Hematopoietic multipotent progenitor cell (in vitro differentiated cells): ENCODE measurements at places on chromosomes 3 and 15.

DNA sequence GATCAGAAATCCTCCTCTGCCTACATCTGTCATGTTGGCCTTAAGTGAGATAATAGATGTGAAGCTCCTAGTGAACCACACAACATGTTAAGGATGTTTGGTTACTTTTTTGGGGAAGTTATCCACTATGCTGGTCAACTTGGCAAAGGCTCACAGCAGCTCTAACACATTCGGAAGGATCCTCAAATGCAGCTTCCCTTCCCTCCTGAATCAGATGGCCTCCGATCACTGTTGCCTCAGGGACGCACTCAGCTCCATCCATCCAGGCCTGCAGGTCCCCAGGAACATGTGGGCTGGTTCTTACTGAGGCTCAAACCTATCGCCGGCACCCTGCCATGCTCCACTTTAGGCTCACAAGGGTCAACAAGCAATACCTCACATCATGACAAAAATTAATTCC, 67.9 kb downstream of the CORO2B start:
- no peak for DNase-seq

DNA sequence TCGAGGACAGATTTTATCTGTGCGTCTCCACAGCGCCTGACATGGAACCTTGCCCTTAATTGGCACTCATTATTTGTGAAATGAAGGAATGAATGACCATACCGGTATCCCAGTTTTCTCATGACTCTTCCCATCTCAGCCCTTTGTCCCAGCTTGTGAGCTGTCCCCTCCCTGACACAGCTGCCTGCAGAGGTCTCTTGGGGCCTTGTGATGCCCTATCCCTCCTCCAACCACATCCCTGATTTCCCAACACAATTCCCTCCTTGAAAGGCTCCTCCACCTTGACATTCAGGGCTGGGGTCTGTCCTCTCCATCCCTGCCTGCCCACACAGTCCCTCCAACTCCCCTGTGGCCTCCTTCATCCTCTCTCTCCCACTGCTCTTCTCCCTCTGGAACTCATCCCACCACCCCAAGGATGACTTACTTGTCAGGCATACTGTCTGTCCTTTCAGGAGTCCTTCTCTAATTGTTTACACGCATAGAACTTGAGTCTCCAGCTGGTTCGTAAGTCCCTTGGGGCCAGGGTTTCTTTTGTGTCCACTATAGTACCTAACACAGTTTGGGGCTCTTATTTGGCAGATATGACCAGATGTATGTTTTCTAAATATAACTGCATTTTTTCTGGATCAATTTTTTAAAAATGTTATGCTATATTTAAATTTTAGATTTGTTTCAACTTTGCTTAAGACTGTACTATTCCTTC, 35.6 kb upstream of the FILIP1L start:
- DNase-seq = no peak

GRCh38 chr3:10272977-10273376, 19.8 kb downstream of the GHRL start:
- no peak for DNase-seq

- no peak for DNase-seq
Observed at GRCh38 chr15:85986741-85987140, 92.9 kb upstream of the AGBL1 start.

- DNase-seq = no peak
Observed at GRCh38 chr3:52153389-52154096, 680 bp downstream of the POC1A start.

GRCh38 chr3:181354140-181354539, 357.6 kb upstream of the SOX2 start:
- no peak for DNase-seq

DNA sequence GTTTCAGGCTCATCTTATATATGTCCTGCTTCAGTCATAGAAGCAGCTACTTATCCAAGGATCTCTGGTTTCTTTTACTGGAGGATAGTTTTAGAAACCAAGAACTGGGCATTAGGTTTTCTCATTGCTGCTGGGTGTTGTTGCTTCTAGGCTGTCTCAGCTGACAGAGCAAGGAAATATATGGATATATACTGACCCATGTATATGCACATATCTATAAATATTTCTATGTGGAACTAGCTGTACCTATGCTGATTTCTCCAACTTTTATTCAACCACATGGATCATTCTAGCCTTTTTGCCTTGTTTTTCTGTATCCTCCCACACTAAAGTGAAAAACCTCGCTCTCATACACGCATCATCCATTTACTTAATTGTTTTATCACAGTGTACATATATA, 64.2 kb downstream of the TP63 start:
- no peak for DNase-seq

GRCh38 chr15:67114846-67115585, 49.6 kb downstream of the SMAD3 start:
- DNase-seq = no peak

DNA sequence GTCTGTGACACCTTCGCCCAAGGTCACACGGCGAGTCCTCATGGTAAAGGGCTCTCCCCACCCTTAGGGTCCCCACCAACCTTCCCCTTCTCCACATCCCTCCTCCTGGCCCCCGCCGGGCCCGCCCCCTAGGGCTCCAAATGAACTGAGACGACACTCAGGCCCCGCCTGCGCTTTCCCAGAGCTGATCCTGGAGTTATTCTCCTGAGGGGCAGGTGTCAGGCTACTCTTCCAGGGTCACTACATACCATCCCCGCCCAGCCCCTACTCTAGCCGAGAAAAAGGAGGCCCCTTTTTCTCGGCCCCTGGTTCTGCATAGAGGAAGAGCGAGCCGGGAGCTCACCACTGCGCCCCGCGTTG, 292 bp downstream of the USP4 start:
- DNase-seq = no peak

GRCh38 chr15:48096355-48096786, 24.4 kb upstream of the SLC24A5 start:
- no peak for DNase-seq

- no peak for DNase-seq
Observed at GRCh38 chr3:26353097-26353496, 269.5 kb upstream of the LRRC3B start.

DNA sequence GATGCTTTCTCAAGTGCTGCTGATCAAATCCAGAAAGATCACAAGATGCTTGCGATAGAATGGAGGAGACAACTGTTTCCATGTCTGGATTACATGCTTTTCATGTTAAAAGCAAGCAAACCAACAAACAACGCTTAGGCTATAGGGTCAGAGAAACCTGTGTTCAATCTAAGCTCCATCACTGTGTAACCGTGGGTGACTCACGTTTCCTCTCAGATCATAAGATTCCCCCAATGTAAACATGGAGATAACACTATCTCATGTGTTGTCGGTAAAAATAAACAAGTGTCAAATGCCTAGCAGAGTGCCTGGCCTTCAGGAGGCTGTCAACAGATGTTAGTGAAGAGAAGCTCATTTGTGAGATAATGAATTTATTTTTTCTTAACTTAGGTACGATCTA, 907.8 kb downstream of the NTRK3 start:
- no peak for DNase-seq

DNA sequence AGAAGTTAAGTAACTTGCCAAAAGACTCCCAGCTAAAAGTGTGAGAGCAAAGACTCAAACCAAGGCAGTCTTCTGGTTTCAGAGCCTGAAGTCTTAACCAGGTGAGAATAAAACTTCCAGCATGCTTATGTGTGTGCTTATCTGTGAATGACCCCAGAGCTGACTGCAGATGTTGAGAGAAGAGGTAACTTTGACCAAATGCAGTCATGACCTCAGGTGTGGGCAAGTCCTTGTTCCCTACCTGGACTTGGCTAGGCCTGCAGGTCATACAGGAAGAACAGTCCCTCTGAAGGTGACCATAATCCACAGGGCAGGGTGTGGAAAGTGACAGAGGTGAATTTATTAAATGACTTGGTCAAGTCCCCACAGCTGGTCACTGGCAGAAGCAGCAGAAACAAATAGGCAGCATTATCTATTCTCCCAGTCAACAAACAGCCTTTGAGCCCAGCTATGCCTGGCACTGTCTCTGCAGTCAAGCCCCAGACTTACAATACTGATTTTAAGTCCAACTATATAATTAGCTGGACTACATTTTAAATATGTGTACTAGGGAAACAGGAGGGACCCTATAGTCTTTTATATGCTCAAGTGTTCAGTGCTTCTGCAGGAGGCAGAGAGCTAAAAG, 3.0 kb upstream of the CPEB1 start:
- no peak for DNase-seq

GRCh38 chr15:66629817-66630576, 64.2 kb upstream of the LCTL start:
- DNase-seq = no peak

- no peak for DNase-seq
Observed at GRCh38 chr3:140636406-140637138, 41.3 kb upstream of the TRIM42 start.

DNA sequence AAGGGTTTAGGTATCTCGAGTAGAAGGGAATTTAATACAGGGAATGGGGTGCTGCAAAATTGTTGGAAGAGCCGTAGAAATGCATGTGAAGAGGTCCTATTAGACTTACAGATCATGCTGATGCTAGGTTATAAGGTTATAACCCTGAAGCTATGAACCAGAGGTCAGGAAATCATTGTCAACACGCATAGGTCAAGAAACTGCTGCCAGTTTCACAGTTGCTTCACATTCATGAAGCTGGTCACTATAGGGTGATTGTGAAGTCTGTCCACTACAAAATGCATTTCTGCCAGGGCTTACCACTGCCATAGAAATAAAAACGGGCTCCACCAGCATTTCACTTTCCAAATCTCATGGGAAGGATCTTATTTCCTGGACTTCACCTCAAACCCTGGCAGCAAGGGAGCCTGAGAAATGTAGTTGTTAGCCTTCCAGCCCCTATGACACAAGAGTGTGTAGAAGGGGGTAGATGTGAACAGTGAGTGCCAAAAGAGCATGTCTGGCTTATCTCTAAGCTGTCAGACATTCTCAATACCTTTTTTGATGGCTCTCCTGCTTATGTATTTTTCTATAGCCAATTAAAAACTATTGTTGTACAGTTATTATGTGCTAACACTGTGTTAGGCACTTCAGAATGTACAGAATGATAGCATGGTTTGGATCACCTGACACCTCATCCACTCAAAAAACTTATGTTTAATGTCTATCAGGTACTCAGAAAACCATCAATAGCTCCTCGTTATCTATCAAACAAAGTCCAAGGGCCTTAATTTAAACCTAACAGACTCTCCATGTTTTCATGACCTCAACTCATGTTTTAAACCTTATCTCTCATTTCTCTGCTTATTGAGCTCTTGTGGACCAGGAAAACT, 148.3 kb upstream of the TSC22D2 start:
- no peak for DNase-seq

GRCh38 chr15:34628577-34629152, 45.2 kb upstream of the GOLGA8B start:
- no peak for DNase-seq

DNA sequence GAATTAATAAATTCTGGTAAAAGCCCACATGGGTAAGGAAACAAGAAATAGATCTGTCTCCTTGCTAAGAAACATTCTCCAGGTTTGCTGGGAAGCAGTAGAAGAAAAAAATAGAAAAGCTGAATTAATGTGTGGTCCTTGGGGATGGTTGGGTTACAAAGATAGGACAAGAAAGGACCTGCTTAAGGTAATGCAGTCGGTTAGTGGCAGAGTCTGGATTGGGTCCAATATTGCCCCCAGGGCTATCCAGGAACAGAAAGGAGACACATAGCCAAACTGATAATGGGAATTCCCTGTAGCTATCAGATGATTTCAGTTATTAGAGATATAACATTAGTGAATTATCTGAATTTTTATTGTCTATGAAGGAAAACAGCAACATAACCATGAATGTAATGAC, 584.3 kb downstream of the ROBO1 start:
- DNase-seq = no peak

DNA sequence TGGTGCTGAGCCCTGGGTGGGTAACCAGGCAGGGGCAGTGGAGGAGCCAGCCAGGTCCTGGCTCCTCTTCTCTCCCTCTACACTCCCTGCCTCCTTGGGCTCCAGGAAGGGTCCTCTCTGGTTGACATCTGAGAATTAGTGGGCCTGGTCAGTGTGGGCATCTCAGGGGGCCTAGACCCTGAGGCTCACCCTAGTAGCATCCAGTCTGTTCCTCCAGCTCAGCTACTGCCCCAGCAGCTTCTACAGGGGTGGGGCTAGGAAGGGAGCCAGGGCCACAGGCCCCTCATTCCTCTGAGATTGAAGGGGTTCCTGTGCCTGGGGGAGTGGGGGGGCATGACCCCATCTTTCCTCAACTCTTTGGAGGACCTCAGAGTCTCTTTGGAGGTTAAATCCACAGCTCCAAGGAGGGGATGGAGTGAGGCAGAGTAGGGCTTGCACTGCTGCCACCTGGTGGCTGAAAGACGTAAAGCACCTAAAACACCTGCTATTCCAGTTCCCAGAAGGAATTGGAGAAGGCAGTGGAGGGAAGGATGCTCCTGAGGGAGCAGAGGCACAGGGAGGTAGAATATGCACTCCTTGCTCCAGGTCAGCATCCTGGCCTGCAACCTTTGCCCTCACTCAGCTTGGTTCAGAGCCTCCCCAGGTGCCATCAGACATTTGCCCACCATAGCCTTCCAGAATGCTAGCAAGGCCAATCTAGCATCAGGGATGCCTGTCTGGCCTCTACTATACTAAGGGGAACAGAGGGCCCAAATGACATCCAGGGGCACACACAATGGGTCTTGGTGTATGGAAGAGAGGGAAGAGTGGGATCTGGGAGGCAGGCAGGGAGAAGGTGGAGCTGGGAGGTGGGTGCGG, 25.1 kb downstream of the C3orf18 start:
- peak; percentile 37 for DNase-seq

- no peak for DNase-seq
Observed at GRCh38 chr3:126129398-126129891, 45.5 kb upstream of the SLC41A3 start.

GRCh38 chr15:32887090-32887489, 169.3 kb downstream of the GREM1 start:
- no peak for DNase-seq

DNA sequence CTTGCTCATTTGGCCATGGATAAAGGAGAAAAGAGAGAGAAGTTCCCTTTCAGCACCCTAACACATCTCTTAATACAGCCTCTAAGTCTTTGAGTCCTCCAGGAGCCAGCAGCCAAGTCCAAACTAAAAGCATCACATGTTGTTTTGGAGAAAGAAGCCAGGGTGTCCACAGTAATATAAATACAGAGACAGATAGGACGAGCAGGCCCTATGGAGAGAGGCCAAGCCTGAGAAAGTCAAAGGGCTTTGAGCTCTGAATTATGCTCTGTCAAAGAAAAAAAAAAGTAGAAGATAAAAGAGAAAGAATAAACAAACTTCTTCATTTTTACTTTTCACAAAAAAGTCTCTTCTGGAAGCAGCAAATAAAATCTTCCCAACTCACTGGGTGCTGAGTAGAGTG, 92.4 kb upstream of the THBS1 start:
- DNase-seq = no peak

- no peak for DNase-seq
Observed at GRCh38 chr3:149615731-149616221, 42.0 kb downstream of the WWTR1 start.

- no peak for DNase-seq
Observed at GRCh38 chr15:72098040-72098439, 19.9 kb downstream of the MYO9A start.
